ENCODE measurements at places on chromosomes 4 and X. TPM values are rescaled to one million over a fixed set of nuclear protein-coding genes. Genes with fewer than 3 reads are reported as not detected.

Gene EPHA5
- total RNA-seq = 1.3 TPM

Gene CCDC158
- not detected for total RNA-seq

Gene IL3RA
- not detected for total RNA-seq

Gene KDR
- total RNA-seq = 2.5 TPM

Gene MGST2
- total RNA-seq = 16.5 TPM

Gene COL4A5
- total RNA-seq = 57.1 TPM

Gene SHROOM4
- total RNA-seq = 7.0 TPM

Gene GPRASP2
- total RNA-seq = 9.1 TPM

- H3K4me1 ChIP-seq = no peaks in the 10 kb centered on the region
- H3K27me3 ChIP-seq = no peaks in the 10 kb centered on the region
- H3K36me3 ChIP-seq = no peaks in the 10 kb centered on the region
Observed at GRCh38 chrX:45537936-45538335, 337.3 kb upstream of the DIPK2B start.

- H3K36me3 ChIP-seq = no peaks in the 10 kb centered on the region
- no peak overlapping the region for H3K4me3 ChIP-seq
- no peak overlapping the region for H3K27ac ChIP-seq
- peaks cover 2% of the 10 kb centered on the region for H3K4me1 ChIP-seq
- H3K27me3 ChIP-seq = no peaks in the 10 kb centered on the region
Observed at GRCh38 chr4:75834772-75835154, 67.5 kb downstream of the PPEF2 start.

DNA sequence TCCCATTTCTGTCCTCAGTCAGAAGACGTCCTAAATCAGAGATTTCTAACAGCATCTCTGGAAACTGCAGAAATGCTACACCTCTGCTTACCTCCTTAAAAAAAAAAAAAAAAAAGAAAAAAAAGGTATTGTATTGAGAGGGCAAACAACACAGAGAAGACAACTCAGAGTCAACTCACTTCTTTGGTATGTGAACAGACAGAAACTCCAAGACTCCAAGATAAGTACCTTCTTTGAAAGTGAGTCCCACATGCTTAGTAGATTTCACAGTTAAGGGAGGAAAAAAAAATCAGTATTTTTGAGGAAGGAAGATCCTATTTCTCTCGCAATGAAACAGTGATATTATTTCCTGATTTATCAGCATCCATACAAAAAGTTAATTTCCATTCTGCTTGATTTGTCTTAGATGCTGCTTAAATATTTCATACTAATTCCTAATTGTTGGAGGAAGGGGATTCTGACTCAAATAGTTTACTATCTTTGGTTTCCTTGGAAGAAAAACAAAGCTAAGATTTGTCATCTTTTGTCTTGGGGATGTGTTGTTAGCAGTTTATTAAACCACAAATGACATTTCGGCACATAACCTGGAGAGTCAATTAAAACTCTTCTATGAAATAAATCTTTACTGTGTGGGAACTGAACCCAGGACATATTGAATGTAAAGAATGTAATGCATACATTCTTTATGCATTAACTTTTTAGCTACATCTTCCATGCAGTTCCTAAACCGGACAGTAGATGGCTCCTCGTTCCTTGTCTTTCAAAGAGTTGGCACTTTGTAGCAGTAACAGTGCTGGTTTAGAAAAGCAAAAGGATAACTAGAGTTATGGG lies 4.7 kb downstream of the RASGEF1B start:
- peaks cover 27% of the 10 kb centered on the region for H3K27me3 ChIP-seq
- no peak overlapping the region for H3K4me3 ChIP-seq
- no peaks in the 10 kb centered on the region for H3K36me3 ChIP-seq
- no peak overlapping the region for H3K27ac ChIP-seq
- peak; percentile 26 for DNase-seq
- H3K4me1 ChIP-seq = peaks cover 11% of the 10 kb centered on the region

GRCh38 chr4:15003891-15004738 lies 1.8 kb downstream of the CPEB2 start:
- H3K27ac ChIP-seq = peak overlapping the region; percentile 98
- peaks cover 7% of the 10 kb centered on the region for H3K4me1 ChIP-seq
- DNase-seq = no peak
- peak overlapping the region; percentile 85 for H3K4me3 ChIP-seq

GRCh38 chr4:124055896-124056295 lies 656.6 kb downstream of the ANKRD50 start:
- DNase-seq = peak; percentile 35
- no peaks in the 10 kb centered on the region for H3K27me3 ChIP-seq
- no peak overlapping the region for H3K27ac ChIP-seq
- H3K4me1 ChIP-seq = peaks cover 4% of the 10 kb centered on the region

DNA sequence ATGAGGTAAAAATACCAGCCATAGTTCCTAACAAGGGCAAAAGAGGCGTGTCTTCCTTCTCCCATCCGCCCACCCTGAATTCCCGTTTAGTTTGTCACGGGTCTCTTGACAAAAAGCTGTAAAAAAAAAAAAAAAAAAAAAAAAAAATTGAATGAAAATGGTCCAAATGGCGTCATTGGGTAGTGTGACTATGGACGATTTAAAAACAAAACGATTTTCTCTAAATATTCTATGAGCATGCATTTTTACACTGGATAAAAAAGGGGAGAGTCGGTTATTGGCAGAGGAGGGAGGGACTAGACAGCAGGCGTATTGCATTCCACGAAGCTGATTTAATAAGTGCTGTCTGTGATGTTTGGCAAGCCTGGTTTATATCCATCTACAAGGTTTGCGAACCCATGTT lies at the start of gene FAM133A:
Gene FAM133A (plus strand): TSS at position 338 of the 403 bp plus-strand sequence. CDS start 35,214 bp downstream, outside the sequence.
- H3K4me1 ChIP-seq = peaks cover 3% of the 10 kb centered on the region
- no peaks in the 10 kb centered on the region for H3K27me3 ChIP-seq
- peak within 1 kb of the TSS; percentile 70 for H3K27ac ChIP-seq
- H3K36me3 ChIP-seq = no peaks in the 10 kb centered on the region
- peak within 1 kb of the TSS; percentile 71 for H3K4me3 ChIP-seq

DNA sequence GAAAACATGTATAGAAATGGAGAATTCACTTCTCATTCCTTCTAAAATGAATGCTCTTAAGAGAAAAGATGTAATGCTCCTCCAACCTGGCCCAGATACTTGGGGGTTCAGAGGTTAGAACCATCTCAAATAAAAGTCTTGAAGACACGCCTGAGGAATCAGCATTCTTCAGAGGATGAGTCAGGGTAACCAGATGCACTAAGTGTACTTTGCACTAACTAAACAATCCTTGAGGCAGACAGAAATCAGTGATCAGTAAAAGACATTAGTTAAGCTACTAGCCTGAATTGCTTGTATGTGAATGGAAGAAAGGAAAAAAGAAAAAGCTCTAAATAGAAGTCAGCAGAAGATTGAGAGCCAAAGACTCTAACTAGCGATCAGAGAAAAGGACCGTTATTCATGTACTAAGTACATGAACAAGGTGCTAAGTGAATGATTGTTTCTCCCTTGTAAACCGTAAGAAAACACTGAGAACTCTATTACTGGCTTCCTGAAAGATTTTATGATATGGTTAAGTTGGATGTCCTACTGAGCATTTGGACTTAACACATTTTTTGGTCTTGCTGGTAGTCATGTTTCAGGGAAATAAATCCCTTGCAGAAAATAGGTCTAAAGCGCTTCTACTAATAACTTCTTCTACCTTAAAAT lies 738.3 kb downstream of the STPG2 start:
- H3K27me3 ChIP-seq = no peaks in the 10 kb centered on the region
- H3K36me3 ChIP-seq = no peaks in the 10 kb centered on the region
- no peak for DNase-seq
- H3K4me1 ChIP-seq = no peaks in the 10 kb centered on the region

- H3K4me1 ChIP-seq = peaks cover 6% of the 10 kb centered on the region
- no peak for DNase-seq
- no peaks in the 10 kb centered on the region for H3K27me3 ChIP-seq
Observed at GRCh38 chrX:9656871-9657270, 108.8 kb downstream of the GPR143 start.

DNA sequence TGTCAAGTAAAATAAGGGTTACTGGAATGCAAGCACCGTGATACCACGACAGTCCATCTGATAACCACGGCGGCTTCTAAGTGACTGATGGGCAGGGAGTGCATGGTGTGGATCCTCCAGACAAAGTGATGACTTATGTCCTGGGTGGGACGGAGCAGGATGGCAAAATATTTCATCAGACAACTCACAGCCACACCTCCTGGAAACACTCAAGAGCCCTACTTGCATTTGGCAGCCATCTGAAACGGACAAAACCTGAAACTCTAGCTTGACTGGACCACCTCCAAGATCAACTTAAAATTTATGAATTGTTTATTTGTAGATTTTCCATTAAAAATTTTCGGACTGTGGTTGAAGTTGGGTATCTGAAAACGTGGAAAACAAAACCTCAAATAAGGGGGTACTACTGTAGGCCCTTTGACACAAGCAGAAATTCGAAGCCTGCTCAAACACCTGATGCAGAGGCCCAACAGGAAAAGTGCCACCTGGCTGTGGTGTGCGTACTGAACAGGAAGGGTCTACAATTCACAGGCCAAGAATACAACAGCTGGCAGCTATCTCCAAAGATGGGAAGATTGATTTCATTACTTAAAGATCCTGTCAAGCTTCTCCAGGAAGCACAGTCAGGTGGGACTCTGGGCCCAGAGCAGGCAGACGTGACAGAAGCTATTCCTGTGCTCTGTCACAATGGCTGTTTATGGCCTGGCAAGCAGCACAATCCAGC lies 26.0 kb downstream of the LRIT3 start:
- no peaks in the 10 kb centered on the region for H3K4me1 ChIP-seq
- no peaks in the 10 kb centered on the region for H3K27me3 ChIP-seq
- DNase-seq = peak; percentile 3
- H3K36me3 ChIP-seq = no peaks in the 10 kb centered on the region

DNA sequence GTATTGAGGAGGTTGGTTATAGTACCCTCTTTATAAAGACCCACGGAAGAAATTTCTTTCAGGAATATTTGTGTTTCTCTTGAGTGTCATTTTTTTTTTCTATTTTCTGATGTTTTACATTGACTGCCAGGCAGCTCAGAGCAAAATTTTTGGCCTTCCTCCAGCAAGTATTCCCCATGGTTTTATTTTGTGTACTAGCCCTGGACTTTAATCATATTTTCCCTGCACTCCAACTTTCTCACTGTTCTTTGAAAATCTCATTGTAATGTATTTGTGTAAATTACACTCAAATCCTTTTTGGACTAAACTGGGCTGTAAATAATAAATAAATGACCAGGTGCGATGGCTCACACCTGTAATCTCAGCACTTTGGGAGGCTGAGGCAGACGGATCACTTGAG lies 45.6 kb upstream of the USP46 start:
- H3K4me1 ChIP-seq = no peaks in the 10 kb centered on the region
- no peak overlapping the region for H3K27ac ChIP-seq
- DNase-seq = no peak
- no peak overlapping the region for H3K4me3 ChIP-seq
- H3K27me3 ChIP-seq = no peaks in the 10 kb centered on the region

DNA sequence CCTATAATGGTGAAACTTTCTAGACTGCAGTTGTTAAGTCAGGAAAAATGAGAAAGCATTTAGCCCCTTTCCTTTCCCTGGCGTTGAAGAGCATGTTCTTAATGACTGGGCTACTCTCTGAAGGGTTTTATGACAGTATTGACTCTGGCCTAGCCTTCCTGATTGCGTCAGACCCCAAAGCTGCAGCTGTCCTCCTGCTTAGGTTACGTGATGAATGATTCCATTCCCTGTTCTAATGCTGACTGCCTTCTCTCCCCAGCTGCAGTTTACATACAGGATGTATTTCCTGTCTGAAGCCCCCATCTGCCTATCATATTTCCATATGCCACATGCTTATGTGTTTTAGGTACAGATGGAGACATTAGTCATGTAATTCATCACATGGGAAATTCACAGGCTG lies 105.8 kb upstream of the EGFL6 start:
- H3K36me3 ChIP-seq = no peaks in the 10 kb centered on the region
- peaks cover 9% of the 10 kb centered on the region for H3K4me1 ChIP-seq
- H3K27me3 ChIP-seq = no peaks in the 10 kb centered on the region
- DNase-seq = peak; percentile 93
- H3K27ac ChIP-seq = peak overlapping the region; percentile 45

GRCh38 chr4:119229908-119230687 lies 17.6 kb downstream of the USP53 start:
- no peak overlapping the region for H3K4me3 ChIP-seq
- H3K36me3 ChIP-seq = no peaks in the 10 kb centered on the region
- peaks cover 10% of the 10 kb centered on the region for H3K4me1 ChIP-seq
- DNase-seq = no peak
- H3K27me3 ChIP-seq = no peaks in the 10 kb centered on the region
- H3K27ac ChIP-seq = no peak overlapping the region

- H3K27me3 ChIP-seq = peaks cover 2% of the 10 kb centered on the region
- no peak for DNase-seq
- no peak overlapping the region for H3K27ac ChIP-seq
- no peaks in the 10 kb centered on the region for H3K36me3 ChIP-seq
Observed at GRCh38 chr4:7614350-7614949, 179.7 kb upstream of the PSAPL1 start.

GRCh38 chrX:137548261-137548660 lies 17.7 kb upstream of the ZIC3 start:
- H3K4me1 ChIP-seq = no peaks in the 10 kb centered on the region
- H3K4me3 ChIP-seq = no peak overlapping the region
- H3K27ac ChIP-seq = no peak overlapping the region
- H3K27me3 ChIP-seq = peaks cover 11% of the 10 kb centered on the region
- no peak for DNase-seq
- H3K36me3 ChIP-seq = no peaks in the 10 kb centered on the region

- no peak overlapping the region for H3K27ac ChIP-seq
- peaks cover 5% of the 10 kb centered on the region for H3K4me1 ChIP-seq
- no peaks in the 10 kb centered on the region for H3K36me3 ChIP-seq
Observed at GRCh38 chr4:126697748-126698147, 935.0 kb upstream of the INTU start.

DNA sequence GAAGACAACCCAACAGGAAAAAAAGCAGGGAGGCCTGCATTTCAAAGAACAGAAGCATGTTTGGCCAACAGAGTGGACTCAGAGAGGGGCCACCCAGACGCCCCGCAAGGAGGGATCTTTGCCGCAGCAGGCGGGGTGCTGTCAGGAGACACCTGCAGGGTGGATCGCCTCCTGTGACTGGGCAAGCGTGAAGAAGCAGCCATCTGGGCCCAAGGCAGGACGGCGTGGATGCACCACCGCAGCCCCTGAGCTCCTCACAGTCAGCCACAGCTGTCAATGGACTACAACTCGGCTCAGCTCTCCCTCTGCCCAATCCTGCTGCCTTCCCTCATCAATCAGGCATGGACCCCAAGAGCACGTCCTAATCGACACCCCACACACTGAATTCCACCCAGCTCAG lies 32.0 kb upstream of the MAN2B2 start:
- H3K36me3 ChIP-seq = no peaks in the 10 kb centered on the region
- peaks cover 4% of the 10 kb centered on the region for H3K27me3 ChIP-seq
- no peak overlapping the region for H3K4me3 ChIP-seq
- DNase-seq = no peak

DNA sequence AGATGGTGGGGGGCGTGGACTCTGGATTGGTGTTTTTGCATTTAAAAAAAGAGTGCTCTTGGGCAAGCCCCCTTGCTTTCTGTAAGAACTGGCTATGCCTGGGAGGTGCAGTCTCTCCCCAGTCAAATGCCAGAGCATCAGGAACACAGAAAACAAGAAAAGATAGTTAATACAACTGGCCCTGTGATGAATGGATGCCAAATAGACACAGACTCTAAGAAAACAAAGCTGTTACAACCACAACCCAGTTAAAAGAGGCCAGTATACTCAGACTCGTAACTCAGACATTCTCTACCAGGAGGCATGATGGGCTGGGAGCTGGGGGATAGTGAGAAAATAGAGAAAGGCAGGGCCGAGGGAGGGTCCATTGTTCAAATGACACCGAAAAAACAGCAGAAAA lies 32.5 kb upstream of the C1QTNF7 start:
- H3K36me3 ChIP-seq = no peaks in the 10 kb centered on the region
- no peak overlapping the region for H3K27ac ChIP-seq
- peaks cover under 1% of the 10 kb centered on the region for H3K4me1 ChIP-seq
- DNase-seq = no peak

All from astrocyte (in vitro differentiated cells and primary cell).